ENCODE measurements at places on chromosomes 12 and 14.

- no peak for DNase-seq
Measured at GRCh38 chr12:14577344-14577743, 9.7 kb upstream of the PLBD1 start.

DNA sequence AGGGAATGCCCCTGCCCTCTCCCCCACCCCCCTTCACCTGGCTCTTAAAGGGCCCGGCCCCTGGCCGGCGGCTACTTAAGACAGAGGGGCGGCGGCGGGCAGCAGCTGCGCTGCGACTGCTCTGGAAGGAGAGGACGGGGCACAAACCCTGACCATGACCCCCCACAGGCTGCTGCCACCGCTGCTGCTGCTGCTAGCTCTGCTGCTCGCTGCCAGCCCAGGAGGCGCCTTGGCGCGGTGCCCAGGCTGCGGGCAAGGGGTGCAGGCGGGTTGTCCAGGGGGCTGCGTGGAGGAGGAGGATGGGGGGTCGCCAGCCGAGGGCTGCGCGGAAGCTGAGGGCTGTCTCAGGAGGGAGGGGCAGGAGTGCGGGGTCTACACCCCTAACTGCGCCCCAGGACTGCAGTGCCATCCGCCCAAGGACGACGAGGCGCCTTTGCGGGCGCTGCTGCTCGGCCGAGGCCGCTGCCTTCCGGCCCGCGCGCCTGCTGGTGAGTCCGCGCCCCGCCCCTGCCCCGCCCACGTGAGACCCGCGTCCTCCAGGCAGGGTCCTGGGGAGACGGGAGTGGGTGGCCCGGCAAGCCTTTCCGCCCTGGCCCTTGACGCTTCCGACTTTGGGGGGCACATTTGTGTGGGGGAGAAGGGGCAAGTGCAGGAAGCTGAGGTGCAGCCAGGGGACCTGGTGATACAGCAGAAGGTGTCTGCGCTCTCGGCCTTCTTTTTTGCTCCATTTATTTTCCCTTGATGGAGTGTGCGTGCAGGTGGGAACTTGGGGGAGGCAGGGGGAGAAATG lies at the start of gene IGFBP6:
Gene IGFBP6, plus strand, starts transcription at position 104 of the 790 bp plus-strand sequence. Its CDS starts 51 bp downstream, at position 155.
- peak; percentile 57 for DNase-seq

GRCh38 chr12:253116-253831 lies 9.4 kb downstream of the SLC6A13 start:
- no peak for DNase-seq

GRCh38 chr12:47414511-47414910 lies 291.3 kb downstream of the RPAP3 start:
- DNase-seq = no peak

- no peak for DNase-seq
Measured at GRCh38 chr12:104643093-104643818, 186.5 kb downstream of the CHST11 start.

DNA sequence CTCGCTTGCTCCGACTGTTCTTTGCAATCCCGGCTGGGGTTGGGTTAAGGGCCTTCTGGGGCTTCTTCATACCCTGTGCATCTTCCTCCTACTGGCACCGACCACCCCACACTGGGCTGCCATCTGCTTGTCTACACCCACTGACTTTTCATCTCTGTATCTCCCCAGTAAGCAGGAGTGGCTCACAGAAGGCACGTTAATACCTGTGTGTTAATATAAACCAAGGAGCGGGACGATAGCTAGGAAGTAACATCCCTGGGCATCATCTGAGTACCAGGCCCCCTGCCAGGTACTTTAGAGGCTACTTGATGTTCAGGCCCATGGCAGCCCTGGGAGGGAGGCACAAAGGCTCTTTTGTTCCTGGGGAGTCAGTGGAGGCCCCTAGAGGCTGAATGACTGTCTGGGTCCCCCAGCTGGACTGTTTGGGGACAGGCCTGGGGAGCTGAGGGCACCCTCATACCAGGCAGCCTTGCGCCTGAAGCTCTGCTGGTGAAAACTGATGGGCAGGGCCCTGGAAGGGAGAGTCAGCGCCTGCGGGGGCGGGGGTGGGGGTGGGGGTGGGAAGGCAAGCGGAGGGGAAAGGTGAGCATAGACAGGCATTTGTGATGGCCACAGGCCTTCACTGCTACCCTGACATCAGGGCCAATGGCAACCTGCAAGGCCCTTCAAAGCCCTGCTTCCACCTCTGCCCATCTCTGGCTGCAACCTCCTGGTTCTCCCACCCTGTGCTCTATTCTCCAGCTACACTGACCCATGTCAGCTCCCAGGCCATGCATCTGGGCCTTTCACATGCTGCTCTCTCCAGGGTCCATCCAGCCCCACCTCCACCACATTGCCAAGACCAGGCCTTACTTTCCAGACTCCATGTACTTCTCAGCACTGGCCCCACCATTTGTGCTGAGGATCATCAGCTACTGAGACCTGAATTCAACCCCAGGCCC lies 34.2 kb upstream of the DEGS2 start:
- DNase-seq = no peak

- DNase-seq = no peak
Measured at GRCh38 chr14:61183196-61183885, 97.8 kb downstream of the TMEM30B start.
